WERI-Rb-1 (cell line): ENCODE measurements at places on chromosomes 16 and 17.

DNA sequence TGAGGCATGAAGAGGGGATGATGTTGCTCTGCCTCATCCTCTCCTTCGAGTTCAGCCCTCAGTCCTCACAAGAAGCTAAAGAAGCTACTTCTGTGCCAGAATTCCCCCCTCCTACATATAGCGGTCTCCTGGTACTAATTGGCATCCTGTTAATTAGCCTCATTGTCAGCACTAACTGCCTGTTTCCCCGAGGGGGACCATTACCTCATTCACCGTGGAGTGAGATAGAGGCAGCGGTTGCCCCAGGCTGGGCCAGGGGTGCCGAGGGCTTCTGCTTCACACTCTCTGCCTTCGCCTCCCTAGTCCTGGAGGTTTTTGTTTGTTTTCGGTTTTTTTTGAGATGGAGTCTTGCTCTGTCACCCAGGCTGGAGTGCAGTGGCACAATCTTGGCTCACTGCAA, 5.7 kb upstream of the MINK1 start:
- no peak for DNase-seq

- no peak for DNase-seq
These were observed 3.9 kb downstream of the UMOD start for GRCh38 chr16:20348365-20349185.

DNA sequence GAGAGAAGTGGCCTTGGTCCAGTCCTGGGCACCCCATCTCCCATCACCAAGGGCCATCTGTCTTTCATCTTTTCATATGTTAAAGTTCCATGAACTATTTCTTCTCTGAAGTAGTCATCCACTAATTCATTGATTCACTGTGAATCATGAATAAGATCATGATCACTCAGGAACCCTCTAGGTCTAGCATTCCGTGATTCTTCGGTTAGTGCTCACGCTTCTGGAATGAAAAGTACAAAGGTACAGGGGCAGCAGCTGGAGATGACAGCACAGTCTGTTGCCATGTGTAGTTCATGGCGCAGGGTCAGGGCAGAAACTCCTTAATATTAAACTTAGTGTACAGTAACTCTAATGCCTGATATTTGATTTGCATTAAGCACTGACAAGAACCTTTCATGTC, 127.1 kb downstream of the CDH13 start:
- DNase-seq, result no peak

- no peak for DNase-seq
These were observed 22.2 kb upstream of the SRCIN1 start for GRCh38 chr17:38627957-38628356.

DNA sequence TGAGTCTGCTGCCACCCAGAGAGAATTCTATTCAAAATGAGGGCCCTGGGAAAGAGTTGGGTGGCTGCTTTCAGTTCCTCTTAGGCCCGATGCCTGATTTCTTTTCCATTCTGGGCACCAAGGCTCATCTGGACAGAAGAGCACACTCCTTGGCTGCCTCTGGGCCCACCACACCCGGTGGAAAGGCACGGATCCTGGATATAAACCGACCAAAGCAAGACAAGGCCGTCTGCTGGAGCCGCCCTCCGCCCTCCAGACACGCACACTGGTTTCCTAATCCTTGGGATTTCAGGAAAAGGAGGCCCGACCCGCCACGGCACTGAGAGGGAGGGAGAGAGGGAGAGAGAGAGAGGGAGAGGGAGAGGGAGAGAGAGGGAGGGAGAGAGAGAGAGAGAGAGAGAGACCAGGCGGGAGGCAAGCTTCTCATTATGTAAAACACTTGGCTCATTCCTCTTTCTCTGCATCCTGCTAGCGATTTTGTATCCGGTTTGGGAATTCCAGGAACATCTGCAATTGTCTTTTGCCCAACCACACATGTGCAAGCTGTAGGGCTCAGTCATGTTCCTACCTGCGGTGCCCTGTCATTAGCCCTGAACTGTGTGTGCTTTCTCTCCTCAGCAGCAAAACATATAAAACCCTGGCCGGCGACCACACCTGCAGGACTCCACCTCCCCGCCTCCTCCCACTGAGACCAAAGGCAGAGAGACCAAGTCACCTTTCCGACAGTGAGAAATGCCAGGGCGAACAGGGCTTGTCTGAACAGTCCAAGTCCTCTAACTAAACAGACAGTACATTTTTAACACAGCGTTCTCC, 347.2 kb downstream of the SOX9 start:
- peak; percentile 23 for DNase-seq

DNA sequence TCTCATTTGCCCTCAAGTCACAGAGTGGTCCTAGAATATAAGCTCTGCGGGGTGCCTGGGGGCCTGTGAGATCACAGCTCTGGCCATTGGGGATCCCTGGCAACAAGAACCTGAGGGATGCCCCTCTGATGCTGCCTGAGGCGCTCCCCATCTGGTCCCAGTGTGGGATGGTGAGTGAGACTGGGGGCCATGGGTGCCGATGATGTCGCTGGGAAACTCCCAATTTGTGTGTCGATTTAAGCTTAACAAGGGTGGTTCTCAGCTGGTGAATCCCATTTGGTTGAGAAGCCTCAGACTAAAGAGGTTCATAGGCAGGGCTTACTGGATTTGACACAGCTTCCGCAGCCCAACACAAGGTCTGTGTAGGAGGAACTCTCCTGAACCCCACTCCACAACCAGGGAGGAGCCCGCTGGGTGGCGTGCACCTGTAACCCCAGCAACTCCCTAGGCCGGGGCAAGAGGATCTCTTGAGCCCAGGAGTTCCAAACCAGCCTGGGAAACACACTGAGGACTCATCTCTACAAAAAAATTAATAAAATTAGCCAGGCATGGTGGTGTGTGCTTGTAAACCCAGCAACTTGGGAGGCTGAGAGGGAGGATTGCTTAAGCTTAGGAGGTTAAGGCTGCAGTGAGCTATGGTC, 63.7 kb upstream of the SIAH1 start:
- DNase-seq, result no peak

- DNase-seq, result no peak
These were observed 198.6 kb downstream of the AXIN2 start for GRCh38 chr17:65362826-65363225.

DNA sequence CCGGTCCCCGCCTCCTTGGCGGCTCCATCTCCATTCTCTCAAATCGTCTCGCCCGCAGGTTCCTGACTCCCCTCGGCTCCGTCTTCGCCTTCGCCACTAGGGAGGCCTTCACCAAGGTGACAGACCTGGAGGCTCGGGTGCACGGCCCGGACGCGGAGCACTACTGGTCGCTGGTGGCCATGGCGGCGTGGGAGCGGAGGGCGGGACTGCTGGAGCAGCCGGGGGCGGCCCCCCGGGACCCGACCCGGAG, 862 bp downstream of the GLTPD2 start:
- DNase-seq, result no peak

GRCh38 chr17:43799047-43799446, 18.8 kb downstream of the CFAP97D1 start:
- DNase-seq, result no peak

DNA sequence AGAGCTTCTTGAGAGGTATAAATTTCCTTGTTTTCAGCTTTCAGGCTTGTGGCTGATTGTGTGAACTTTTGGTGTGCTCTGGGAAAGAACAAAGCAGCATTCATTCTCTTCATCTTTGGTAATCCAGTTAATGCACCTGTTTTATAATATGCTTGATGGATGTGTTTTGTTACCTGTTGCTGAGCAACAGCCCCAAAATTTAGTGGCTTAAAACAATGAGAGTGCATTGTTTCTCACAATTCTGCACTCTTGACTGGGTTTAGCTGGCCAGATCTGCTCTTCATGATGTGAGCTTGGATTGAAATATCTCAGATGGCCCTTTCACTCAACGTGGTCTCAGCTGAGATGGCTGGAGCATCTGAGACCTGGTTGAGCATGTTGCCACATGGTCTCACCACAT, 58.7 kb upstream of the NOL11 start:
- DNase-seq, result no peak

- no peak for DNase-seq
These were observed 22.7 kb upstream of the ATP2A3 start for GRCh38 chr17:3986939-3987335.

- DNase-seq, result no peak
These were observed 26.0 kb upstream of the CHMP6 start for GRCh38 chr17:80965606-80966005.

DNA sequence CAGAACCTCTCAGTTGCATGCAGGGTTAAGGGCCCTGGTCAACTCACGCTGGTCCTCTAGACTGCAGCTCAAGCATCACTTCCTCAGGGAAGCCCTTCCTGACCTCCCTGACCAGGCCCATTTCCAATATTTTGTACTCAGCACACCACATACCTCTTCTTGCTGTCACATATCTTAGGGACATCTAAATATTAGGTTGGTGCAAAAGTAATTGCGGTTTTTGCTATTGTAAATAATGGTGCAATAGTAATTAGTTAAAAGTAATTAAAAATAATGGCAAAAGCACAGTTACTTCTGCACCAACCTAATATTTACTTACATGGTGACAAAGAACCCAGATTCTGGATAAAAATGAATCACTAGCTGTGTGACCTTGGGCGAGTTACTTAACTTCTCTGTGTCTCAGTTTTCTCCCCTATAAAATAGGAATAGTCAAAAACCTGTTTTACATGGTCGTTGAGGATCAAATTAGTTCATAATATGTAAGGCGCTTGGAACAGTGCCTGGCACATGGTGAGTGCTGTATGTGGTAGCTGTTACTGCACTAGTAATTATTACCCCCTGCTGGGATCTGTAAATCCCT, 177.4 kb downstream of the PRKCB start:
- no peak for DNase-seq

GRCh38 chr16:5502467-5502869, 404.9 kb upstream of the EEF2KMT start:
- DNase-seq, result peak; percentile 72

GRCh38 chr16:64172226-64172625, 949.6 kb downstream of the CDH11 start:
- no peak for DNase-seq

GRCh38 chr17:19945009-19945626, 32.5 kb downstream of the AKAP10 start:
- no peak for DNase-seq

DNA sequence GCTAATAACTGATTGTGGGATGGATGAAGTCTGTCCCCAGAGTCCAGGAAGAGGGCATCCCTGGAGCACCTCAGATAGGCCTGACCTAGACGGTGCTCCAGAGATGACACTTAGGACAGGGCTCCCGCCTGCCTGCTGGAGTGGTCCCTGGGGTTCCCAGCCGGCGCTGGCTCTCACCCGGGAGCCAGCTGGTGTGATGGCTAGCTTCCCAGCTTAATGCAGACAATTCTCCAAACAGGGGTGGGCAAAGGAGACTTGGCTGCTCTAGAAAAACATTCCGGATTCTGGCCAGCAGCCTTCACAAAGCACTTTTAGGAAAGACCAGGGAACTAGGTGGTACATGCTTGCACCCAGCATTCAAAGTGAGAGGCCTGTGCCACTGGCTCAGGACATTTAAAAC, 18.6 kb downstream of the ACE start:
- DNase-seq, result no peak

DNA sequence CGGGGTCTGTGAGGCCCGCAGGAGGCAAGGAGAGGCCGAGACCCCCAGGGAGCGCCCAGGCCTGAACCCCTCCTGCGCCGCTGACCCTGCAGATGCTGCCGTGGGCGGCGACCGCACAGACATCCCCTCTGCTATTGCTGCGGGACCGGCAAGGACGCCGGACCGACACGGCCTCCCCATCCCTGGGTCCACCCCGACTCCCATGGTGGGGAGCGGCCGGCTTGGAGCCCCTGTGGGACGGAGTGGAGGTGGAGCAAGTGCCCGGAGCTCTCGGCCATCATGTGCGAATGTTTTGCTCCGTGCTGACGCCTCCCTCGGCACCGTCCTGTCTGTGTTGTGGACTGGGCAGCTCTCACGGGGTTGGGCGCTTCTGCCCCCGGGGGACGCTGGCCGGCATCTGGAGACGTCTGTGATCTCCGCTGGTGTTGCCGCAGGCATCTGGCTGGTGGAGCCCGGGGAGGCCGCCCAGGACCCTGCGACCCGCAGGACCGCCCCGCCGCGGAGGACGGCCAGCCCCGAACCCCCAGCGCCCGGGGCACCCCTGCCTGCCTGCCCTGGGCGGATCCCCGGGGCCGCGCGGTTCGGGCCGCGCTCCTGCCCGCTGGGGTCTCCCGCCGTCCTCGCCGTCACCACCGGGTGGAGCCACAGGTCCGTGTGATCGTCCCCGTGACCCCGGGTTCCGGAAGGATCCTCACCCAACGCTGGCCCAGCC, 12.8 kb upstream of the GNG13 start:
- peak; percentile 75 for DNase-seq

DNA sequence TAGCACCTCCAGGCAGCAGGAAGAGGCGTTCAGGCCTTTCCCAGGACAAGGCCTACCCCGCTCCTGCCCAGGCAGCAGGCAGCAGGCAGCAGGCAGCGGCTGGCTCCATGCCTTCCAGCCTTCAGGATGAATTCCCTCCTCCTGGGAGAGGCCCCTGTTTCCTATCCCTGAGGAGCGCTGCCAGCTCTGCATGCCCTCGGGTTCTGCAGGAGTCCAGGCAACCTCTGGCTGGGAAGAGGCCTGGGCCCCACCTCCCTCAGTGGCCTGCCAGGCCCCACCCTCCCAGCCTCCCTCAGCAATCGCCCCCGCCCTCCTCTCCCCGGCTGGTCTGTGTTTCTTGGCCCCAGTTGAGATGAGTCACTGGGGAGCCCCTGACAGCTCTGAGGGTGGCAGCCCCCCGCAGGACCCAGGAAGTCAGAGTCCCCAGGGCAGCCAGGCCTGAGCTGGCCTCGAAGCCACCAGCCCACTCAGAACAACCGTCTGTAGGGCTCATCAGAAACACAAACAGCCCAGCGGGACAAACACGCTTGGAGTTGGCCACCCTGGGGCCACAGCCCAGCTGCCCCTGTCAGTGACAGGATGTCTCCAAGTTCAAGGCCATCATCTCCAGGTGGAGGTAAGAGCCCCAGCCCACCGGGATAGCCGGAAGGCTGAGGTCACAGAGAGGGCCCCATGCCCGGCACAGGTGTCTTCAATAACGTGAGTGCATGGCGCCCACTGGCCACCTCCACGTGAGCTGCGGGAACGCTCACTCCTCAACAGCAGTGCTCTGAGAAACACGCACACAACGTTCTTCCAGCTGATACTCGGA, 39.5 kb upstream of the CIBAR2 start:
- no peak for DNase-seq

GRCh38 chr16:50318796-50319578, 49.8 kb downstream of the BRD7 start:
- no peak for DNase-seq

DNA sequence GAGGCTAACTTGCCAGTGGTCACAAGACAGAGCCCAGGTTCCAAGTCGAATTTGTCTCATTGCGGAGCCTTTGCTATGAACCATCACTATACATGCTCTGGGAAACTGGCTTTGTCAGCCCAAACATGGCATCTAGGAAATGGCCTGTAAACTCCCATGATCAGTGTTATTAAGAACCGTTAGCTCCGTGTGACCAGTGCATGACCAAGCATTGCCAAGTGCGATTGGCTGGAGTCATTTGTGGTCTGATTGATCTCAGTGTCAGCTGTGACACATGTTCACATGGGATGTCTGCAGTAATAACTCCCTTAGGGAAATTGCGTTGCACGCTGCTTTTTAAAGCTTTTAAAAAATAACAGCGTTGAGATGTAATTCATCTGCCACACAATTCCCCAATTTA, 18.6 kb upstream of the CDH3 start:
- DNase-seq, result no peak
